ENCODE measurements at places on chromosomes 5 and 9.

DNA sequence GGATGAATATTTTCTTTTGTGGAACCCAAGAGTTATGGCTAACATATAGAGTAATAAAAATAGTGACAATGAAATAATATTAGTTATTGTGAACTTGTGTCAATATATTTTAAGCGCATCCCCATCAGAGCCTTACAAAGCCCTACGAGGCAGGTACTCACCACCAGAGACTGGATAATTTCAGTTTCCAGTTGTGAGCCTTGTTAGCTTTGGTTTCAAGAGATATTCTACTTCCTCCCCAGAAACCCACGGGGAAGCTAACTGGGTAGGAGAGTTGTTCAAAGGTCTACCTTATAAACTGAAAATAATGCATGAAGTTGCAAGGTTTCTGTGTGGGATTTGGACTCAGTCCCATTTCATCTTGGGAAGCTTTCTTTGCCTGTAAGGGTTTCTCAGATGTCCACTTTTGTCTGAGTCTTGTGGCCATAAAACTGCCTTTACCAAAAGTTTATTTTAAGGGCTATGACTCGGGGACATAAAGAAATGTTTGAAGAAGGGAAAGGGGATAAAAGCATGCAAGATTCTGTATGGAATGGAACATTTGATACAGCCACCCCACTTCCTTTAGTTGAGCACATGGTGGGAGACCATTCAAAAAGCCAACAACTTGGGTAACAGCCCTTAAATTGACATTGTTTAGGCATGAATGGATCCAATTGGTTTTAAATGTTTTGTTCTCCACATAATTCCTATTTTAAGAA, 57.4 kb upstream of the ANKRD55 start:
- DNase-seq: no peak

DNA sequence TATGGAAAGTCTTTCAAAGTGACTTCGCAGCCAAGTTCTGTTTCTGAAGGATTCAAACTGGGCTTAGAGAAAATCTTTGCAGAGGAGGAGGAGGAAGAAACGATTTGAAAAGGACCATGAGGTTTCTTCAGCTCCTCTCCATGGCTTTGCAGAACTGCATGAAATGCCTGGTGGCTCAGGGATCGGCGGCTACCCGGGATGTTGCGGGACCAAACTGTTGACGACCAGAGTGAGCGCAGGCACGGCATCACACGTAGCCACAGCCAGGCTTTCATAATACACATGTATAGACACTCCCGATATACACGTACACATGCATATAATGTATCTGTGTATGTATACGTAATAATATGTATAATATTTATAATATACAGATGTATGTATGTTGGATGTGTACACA, 180.0 kb downstream of the PAX5 start:
- DNase-seq: no peak

DNA sequence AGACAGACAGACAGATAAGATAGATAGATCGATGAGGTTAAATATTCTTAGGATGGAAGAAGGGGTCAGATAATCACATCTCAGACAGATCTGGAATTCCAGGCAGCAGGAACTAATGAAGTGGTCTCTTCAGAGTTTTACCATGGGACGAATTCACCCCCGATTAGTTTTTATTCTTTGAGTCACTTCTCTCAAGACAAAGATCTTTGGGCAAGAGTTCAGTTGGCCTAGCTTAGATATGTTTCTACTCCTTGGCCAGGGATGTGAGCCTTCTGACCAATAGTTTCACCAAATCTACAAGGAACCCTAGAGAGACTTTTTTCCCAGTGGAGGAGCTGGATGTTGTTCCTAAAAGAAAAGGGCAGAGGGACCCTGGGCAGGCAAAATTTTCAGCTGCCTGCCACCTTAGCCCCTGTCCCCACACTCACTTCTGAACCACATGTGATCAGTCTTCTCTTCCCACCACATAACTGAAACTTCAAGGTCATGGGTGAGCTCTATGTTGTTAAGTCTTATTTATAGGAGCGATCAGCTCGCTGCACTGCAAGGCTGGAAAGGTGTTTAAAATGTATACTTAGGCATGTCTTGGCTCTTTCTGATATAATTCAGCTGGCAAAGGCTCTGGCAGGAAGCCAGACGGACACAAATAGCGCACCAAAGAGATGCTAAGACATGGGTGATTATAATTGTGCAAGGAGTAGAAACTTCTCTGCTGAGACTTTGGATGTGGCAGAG, 132.9 kb downstream of the PALM2AKAP2 start:
- DNase-seq: no peak

DNA sequence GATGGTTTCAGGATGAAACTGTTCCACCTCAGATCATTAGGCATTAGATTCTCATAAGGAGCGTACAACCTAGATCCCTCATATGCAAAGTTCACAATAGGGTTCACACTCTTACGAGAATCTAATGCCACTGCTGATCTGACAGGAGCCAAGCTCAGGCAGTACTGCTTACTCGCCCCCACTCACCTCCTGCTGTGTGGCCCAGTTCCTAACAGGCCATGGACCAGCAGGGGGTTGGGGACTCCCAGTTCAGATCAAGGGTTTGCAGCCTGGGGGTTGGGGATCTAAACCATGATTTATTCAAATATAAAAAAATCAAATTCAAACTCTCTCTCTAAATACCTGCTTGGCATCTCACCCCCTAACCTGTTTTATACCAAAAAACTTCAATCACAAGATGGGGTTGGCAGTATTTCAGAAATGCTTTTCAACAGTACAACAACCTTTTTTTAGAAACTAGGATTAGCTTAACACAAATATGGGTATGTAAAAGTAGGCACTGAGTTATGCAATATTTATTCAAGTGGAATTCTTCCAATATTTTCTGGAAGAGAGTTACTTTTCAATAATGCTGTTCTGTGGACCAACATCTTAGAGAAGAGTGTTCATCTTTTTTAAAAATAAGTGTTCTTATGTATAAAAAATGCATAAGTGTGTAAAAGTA, 30.1 kb upstream of the SLC12A2 start:
- no peak for DNase-seq

DNA sequence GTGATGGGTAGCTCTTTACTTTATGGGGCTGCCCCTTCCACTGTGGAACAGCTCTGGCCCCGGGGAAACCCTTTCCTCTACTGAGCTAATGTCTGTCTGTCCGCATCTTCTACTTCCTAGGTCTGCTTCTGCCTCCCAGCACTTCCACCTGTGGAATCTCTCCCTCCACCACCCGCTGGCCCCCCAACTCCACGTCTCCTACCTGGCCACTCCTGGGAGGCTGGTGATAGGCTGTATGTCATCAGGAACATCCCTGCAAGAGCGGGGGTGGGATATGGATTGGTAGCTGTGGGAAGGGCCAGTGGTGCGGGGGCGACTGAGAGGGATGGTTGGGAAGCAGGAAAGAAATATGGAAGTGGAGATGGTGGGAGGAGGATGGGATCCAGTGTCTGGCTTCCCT, 9.2 kb downstream of the ALAD start:
- DNase-seq: no peak

DNA sequence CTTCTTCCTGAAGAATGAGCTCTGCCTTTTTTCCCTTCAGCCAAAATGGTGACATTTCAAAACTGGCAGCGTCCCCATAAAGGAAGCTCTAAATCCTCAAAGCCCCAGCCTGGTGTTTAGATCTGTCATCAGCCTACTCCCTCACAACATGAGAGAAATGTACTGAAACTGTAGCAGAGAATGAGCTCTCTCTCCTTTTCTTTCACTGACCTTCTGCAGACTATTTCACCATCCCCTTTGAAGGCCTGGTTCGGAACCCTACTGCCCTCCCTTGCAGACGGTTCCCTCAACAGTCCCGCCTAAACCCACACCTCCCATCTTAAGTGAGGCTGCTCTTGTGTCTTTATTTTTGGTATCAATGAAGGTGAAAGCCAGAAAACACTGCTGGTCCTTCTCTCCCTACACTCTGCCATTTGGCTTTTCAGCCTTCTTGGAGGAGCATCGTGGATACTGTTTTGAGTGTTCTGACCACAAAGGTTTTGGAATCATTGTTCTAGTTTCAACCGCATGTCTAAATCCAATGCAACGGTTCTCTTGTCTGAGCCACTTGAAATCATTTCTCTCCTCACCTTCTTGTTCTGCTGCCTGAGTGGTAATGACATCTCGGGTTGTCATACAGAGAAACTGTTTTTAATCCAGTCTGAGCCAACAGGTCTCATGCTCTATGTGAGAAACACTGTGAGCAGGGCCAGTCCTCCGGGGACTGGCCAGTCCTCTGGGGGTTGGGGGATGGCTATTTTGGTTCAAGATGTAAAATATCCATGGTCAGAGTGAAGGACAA, 39.0 kb downstream of the ITK start:
- no peak for DNase-seq

GRCh38 chr9:92496396-92497176, 14.3 kb upstream of the ASPN start:
- DNase-seq: no peak

GRCh38 chr9:134536101-134536900, 105.3 kb upstream of the COL5A1 start:
- no peak for DNase-seq

GRCh38 chr5:35618781-35619180, 1.1 kb downstream of the SPEF2 start:
- DNase-seq: peak; percentile 18

DNA sequence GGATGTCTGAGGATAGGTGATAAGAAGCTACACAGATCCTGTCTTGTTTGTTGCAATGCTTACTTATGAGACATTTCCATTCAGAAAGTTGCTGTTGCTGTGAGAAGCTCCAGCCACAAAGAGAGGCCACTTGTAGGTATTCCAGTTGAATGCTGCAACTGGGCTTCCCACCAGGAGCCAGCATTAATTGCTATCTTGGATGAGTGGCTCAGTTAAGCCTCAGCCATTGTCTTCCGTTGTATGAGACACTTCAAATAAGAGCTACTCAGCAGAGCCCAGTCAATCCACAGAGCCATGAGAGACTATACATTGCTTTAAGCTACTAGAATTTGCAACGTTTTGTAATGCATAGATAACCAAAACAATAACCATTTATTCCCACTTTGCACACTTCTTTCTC, 104.3 kb upstream of the ARRDC3 start:
- no peak for DNase-seq

- DNase-seq: no peak
Observed at GRCh38 chr9:8628791-8629190, 829.2 kb upstream of the DMAC1 start.

DNA sequence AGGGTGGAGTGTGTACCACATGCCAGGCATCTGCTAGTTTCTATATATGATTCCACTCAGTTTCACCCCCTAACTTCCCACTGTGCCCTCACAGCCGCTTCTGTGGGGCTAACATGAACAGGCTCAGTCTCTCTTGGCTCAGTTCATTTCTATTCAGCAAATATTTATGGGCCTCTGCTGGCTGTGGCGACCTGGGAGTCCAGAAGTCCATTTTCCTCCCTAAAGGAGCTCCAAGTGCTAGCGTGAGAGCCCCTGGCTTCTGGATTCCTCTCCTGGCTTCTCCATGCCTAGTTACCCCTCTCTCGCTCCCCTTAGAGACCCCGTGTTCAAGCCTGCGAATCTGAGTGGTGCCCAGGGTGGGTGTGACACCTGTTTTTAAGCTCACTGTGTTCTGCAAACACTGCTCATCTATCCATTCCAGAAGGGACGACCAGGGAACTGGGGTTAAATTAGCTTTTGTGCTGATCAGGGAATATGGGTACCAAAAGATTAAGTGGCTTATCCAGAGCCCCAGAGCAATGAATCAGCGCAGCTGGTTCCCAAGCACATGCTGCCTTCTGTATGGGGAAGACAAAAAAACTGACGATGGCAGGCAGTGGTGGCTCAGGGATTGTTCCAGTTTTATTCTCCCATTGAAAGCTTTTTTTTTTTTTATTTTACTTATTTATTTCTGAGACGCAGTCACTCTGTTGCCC, 57.6 kb downstream of the HMCN2 start:
- no peak for DNase-seq

DNA sequence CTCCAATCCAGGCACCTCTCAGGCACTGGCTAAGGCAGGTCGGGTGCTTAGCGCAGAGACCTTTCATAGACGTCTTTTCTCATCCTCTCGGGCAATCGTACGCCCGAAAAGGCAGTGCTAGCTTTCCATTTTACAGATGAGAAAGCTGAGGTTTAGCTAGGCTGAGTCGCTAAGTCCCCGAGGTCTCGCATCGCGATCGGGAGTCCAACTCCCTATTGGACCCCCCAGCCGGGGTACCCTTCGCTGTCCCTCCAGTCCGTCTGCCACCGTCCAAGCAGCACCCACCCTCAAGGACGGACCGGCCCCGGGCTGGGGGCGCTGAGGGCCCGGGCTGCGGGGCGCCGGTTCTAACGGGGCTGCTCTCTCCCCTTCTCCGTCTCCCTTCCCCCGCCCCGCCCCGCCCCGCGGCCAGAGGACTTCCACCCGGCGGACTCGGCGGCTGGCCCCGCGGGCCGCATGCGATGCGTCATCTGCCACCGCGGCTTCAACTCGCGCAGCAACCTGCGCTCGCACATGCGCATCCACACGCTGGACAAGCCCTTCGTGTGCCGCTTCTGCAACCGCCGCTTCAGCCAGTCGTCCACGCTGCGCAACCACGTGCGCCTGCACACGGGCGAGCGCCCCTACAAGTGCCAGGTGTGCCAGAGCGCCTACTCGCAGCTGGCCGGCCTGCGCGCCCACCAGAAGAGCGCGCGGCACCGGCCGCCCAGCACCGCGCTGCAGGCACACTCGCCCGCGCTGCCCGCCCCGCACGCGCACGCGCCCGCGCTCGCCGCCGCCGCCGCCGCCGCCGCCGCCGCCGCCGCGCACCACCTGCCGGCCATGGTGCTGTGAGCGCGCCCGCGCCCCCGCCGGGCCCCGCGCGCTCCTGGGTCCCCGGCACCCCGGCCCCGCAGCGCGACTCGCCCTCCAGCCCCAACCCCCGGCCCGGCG, 12.5 kb upstream of the EXOSC2 start:
- peak; percentile 86 for DNase-seq

GRCh38 chr9:69829484-69829883, 8.9 kb downstream of the CFAP95 start:
- DNase-seq: no peak

DNA sequence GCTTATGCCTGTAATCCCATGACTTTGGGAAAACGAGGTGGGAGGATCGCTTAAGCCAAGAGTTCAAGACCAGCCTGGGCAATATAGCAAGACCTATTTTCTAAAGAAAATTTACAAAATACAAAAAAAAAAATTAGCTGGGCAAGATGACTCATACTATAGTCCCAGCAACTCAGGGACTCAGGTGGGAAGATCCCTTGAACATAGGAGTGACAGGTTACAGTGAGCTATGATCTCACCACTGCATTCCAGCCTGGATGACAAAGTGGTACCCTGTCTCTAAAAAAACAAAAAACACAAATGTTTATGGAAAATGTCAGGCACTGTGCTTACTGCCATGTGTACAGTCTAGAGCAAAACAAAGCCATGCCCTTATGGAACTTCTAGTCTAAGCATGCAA, 823.3 kb upstream of the DMAC1 start:
- no peak for DNase-seq

Measured in erythroblast (primary cell).